ENCODE measurements at places on chromosomes 11 and 22.

GRCh38 chr11:68832476-68833181 is 9.1 kb downstream of the CPT1A start:
- no peak for DNase-seq

DNA sequence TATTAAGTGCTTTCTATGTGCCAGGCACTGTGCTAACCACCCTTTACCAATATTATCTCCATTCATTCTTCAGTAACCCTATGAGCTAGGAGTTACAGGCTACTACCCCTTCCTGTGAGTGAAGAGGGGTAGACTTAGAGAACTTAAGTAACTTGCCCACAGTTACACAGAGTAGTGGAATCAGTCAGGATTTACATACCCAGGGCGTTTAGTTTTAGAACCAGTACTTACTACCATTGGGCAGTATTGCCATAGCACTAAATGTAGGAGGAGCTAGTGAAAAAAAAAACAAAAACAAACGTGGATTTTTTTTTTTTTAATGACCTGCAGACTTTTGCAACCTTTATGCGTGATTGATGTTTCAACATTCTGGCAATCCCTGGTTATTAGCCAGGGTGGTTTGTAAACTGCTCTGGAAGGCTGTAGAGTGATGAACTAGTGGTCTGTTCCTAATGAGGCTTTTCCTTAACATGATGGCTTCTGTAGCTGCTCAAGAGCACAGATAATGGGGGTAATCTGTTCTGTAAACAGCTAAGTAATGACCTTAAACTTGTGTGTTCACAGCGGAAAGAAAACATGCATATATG is 11.4 kb downstream of the TBCEL start:
- DNase-seq, result no peak

DNA sequence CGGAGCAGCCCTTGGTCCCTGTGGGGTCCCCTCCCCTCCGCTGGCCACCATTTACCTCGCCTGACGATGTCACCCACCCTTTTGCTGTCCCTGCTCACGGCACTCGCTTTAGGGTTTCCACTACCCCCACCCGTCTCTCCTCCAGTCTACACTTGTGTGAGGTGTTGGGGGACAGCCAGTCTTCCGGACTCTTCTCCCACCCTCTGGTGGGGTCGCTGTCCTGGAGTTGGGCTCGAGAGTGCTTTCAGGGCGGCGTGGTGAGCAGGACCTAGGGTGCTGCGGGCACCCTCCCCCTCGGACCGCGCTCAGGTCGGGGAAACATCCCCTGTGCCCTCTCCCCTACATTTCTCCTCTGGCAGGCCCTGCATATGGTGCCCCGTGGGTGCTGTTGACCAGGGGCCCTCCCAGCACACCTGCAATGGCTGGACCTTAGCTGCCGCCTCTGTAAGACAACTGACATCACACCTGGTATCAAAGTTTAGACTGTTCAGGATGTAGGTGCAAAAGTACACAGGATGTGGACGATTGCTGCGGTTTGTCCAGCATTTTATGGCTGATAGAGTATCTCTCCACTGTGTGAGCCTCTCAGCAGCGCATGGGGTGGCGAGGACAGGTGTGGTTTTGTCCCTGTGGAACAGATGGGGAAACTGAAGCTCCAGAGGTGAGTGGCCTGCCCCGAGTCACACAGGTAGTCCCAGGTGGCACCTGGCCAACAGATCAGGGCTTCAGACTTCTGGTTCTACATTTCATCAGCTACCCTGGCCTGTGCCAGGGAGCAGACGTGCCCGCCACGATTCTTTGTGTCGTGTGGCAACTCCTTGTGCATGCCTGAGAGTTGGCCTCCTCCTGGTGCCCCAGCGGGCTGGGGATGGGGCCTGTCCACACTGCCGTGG is 1.2 kb downstream of the GRK2 start:
- DNase-seq, result peak; percentile 62

DNA sequence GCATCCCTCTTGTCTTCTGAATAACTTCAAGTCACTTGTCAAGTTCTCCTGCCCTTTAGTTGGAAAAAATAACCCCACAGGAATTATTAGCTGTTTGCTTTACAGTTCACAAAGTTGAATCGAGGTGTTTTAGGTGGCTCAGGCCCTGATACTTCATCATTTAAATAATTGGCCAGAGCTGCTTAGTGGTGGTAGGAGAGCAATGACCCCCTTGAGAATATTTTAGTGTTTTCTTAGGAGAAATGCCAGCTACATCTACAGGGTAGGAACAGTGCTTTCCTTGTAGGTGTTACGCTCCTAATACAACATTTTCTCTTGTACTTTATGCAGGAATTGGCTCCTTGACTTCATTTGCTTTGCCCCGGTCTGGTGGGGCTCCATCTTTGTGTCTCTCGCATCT is 73.2 kb downstream of the C22orf31 start:
- no peak for DNase-seq

DNA sequence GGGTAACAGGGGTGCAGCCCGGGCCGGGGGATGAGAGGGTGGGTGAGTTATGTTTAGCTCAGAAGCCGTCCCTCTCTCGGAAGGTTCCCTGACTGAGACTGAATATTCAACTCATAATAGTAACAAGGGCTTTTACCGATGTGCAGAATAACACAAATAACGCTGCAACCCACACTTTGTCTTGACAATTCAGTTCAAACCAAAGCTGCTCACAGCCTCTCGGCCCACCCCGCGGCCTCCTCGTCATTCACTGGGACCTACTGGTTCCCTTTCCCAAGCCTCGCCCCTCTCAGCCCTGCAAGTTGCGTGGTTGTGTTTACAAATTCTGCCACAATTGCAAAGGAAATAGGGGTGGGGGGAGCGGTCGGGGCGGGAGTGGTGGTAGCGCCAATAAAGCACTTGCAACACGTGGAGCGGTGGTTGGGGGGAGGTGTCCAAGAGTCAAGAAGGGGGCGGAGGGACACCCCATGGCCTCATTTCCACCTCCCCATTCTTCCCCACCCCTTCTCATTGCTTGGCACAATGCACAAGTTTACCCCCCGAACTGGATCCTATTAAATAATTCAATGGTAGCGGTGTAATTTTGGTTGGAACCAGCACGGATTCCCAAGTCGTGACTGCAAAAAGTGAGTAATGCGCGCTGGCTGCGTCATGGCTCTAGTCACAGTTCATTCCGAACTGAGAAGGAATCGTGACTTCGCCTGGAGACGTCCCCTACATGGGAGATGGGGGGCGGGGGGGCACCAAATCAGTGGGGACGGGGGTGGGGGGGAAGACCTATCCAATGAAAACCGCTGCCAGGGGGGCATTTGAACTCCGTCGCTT is 102.0 kb upstream of the HSD17B12 start:
- no peak for DNase-seq

GRCh38 chr11:47507563-47508239 is 45.2 kb downstream of the CELF1 start:
- DNase-seq, result no peak

GRCh38 chr11:11075515-11076171 is 217.8 kb upstream of the ZBED5 start:
- no peak for DNase-seq

DNA sequence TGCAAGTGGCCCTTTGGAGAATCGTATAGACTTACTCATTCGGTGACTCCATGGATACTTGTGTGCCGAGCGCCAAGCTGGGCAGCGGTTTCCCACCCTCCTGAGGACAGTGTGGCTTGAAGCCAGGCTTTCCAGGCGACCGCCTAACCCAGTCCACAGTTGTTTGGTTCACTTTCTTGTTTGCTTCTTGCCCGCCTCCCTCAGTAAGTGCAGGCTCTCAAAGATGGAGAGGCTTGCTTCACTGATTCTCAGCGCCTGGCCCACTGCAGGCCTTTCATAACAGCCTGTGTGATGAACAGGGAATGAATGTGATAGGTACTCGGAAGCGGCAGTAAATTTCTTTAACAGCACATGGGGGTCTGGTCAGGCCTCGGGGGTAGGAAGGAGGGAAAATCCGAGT is 11.2 kb upstream of the MDK start:
- DNase-seq, result no peak

GRCh38 chr22:44702479-44703198 is 635 bp downstream of the PRR5 start:
- no peak for DNase-seq
